ENCODE measurements at places on chromosomes 12 and 14.

DNA sequence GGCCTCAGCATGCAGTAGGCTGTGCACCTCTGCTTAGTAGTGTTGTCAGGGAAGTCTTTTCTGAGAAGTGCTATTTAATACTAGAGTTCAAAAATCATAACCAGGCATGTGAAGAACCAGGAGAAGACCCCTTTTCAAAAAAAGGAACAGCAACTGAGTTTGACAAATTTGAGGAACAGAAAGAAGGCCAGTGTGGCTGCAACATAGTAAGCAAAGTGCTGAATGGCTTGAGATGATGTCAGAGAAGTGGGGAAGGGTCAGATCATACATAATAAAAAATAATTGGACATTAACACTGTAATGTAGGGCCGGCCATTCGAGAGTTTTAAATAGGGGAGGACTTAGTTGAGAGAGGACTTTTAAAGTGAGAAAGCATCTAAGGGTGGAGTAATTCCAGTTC is 11.1 kb upstream of the CNTN1 start:
- DNase-seq: no peak

DNA sequence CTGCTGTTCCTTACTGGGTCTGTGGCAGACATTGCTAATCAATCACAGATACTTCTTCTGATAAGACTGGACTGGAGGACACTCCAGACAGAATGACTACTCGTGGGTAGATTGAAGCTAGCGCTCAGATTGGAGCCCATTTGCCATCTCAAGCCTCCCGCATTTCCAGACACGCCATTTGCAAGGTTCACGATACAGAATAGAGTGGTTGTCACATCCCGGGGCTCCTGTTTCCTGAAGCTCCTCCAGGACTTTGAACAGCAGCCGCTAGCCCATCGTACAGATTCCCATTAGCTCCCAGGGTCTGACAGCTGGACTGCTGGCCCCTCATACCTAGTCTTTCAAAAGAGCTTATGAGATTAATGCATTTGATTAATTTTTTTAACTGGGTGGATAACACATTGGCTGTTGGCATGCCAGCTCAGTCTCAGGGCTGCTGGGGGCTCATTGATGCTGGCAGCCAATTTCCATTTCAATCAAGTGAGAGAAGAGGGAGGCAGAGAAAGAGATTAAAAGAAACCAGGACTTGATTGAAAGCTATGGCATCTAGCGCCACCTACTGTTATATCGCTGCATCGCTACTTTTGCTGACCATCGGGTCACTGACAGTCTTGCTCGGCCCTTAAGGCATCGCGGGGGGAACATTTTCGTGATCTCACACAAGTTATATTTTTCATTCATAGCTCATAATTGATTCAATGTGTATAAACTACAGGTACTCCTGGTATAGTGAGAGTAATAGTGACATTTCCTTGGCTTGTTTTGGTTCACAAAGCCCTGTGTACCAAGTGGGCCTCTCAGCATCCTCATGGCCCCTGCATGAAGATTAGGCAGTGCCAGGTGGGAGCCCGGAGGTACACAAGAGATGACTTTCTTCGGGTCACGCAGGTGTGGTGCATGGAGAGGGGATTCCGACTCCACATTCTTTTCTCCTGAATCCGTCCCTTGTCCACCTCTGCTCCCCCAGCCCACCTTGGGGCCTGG is 78.6 kb downstream of the CCDC60 start:
- peak; percentile 19 for DNase-seq

GRCh38 chr12:26378711-26379110 is 183.3 kb downstream of the SSPN start:
- no peak for DNase-seq

DNA sequence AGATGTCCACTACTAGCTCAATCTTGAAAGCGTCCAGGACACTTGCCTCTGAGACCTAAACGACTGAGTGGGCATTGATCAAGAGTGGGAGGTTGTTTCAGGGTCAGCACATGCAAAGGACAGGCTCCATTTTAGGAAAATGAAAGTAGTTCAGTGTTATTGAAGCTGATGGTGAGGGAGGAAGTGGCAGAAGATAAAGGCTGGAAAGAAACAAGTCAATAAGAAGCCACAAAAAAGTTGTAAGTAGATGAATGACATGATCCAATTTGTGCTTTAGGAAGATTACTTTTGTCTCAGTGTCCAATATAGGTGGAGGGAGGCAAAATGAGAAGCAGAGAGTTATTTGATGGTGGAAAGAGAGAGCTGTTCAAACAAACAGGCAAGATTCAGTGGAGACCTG is 22.0 kb downstream of the GPR65 start:
- DNase-seq: no peak

DNA sequence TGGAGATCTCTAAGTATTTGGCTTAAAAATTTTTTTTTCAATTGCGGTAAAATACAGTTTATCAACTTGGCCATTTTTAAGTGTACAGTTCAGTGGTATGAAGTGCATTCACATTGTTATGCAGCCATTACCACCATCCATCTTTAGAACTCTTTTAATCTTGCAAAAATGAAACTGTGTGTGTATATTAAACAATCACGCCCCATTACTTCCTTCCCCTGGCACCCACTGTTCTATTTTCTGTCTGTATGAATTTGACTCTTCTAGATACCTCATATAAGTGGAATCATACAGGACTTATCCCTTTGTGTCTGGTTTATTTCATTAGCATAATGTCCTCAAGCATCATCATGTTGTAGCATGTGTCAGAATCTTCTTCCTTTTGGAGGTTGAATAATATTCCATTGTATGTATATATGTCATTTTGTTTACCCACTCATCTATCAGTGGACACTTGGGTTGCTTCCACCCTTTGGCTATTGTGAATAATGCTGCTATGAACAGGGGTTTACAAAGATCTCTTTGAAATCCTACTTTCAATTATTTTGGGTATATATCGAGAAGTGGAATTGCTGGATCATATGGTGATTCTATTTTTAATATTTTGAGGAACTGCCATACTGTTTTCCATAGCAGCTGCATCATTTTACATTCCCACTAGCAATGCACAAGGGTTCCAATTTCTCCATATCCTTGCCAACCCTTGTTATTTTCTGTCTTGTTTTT is 62.9 kb downstream of the SAMD4A start:
- DNase-seq: no peak

DNA sequence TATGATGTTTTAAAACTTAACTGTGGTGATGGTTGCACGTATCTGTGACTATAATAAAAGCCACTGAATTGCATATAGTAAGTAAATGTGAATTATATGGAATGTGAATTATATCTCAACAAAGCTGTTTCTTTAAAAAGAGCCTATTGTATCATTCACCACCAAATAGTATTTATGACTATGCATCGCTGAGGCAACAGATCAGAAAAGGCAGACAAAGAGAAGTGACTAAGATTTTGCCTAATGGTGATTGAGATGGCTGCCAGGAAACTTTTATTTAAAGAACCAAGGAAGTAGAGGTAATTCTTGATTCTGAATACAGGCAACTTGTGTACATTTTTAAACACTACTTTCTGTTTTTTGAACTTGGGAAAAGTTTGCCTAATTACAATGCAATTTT is 31.7 kb downstream of the DHRS7 start:
- peak; percentile 17 for DNase-seq

DNA sequence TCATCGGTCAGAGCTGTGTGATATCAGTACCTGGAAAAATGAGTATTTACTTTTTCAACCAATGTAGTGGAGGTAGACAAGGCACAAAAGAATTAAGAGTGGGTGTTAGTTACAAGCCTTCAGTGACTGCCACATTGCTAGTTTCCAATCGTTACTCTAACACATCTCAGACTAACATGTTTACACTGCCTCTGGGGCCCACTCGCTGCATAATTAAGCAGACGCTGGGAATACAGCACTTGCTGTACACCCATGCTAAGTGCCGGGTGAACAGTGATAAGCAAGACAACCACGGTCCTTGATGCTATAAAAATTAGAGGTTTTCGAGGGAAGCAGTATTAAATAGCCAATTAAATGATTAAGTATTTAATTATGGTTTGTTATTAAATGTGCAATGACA is 1147.6 kb downstream of the AACS start:
- no peak for DNase-seq

DNA sequence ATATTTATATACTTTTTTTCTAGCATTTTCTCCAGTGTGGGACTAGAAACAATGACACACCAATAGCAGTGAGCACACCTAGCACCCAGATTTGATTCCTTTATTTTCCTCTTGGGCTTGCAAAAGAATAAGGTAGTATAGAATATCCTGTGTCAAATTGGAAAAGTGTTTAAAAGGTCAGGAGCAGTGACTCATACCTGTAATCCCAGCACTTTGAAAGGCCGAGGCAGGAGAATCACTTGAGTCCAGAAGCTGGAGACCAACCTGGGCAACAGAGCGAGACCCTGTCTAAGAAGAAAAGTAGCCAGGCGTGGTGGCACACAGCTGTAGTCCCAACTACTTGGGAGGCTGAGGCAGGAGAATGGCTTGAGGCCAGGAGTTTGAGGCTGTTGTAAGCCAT is 53.8 kb upstream of the SGPP1 start:
- no peak for DNase-seq

DNA sequence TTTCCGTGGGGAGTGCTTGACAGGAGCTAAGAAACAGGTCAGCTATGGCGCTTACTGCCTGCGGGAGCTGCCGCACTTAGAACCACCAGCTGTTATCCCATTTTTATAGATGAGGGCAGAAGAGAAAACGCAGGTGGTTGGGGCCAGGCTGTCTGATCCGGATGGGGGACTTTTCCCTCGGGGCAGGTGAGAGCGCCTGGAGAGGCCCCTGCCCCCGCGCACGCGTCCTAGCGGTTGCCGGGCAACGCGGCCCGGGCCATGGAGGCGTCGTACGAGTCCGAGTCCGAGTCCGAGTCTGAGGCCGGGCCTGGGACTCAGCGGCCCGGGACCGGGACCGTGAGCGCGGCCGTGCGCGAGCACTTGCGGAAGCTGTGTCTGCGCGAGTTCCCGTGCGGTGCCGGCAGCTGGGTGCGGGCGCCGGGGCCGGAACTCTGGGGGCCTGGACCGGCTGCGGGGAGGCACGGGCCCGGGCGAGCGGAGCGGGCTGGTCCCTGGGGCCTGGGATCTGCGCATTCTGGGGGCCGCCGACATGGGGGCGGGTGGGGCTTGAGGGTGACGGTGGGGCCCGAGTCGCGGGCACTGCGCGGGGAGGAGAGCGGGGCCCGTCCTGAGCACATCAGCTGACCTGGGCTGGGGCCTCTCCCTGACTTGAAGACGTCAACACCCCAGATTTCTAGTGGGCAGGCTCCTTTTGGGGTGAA is at the start of gene LRRC43:
LRRC43 (plus strand) TSS at position 237 of the 701 bp plus-strand sequence; CDS start at position 259, 22 bp downstream.
- no peak for DNase-seq

DNA sequence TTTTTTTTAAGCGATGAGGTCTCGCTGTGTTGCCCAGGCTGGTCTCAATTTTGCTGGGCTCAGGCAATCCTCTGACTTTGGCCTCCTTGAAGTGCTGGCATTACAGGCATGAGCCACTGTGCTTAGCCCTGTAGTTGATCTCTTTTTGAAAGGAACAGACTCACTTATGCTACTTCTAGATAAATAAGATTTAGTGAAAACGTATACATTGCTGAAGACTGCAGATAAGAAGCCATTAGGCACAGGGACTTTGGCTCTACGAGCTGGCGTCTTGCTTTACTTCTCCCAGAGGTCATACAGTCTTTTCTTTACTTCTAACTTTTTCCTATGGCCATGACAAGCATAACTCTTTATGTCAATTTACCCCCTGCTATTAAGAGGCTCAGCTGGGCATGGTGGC is 9.4 kb downstream of the PTGR2 start:
- DNase-seq: no peak

GRCh38 chr12:15536446-15536845 is 214.1 kb downstream of the PTPRO start:
- no peak for DNase-seq

DNA sequence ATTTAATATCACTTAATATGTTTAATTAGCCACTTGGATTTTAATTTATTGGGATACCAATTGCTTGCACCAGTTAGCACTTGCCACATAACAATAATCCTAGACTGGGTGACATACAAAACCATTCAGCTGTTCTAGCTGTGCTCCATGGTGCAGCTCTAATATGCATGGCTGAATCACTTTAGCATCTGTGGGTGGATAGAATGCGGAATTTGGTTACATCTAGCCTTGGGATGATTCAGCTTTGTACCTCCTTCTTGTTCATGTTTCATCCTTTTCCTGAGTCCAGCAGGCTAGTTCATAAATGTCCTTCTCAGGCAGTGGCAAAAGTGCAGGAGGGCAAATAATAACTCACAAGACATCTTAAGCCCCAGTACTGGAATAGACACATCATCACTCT is 1263.0 kb downstream of the LRFN5 start:
- peak; percentile 21 for DNase-seq

DNA sequence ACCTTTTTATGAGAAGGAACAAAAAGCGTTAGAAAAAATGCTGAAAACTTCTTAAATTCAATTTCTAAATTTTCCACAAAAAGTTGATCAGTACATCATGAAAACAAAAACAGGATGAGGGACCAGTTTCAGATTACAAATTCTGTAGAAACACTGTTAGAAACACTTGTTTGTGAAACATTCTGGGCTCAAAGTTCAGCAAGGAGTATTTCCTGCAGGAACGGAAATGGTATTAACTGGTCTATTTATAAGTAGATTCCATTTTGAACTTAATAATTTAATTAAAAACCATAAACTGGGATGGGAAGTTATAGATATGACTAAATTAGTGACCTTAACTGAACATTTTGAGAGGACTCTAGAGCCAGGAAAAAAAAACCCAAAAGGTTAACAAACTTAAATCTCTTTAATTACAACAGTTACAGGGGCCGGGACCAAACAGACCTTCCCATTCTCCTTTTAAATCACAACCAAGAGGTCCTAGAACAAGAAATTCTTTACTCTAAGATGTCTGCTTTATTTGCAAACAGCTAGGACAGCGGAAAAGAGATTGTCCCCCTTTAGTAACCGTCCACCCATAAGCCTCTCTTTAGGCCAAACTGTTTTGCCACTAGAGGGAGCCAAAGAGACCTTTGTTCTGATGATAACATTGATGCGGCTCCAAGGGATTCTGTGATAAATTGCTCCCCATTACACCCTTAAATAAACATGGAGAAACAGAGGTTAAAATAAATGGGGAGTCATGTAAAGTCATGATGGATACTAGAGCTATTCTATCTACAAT is 69.0 kb upstream of the RERGL start:
- DNase-seq: no peak

DNA sequence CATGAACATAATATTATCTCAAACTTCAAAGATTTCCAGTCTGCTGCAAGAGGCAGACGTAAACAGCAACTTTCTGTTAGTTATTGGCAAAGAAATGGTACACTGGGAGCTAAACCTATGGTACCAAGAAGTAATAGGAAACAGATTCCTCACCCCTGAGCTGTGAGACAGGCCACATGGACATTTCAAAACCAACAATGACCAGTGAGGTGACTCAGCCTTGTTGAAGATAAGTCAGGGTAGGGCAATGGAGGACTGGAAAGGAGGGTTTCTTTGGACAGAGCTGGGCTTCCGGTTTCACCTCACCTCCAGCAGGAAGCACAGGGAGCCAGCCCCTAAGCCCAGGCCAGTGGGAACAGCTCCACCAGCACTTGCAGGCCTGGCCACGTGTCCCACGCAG is 1320.5 kb downstream of the AACS start:
- no peak for DNase-seq

GRCh38 chr12:33438851-33439586 is 600 bp downstream of the SYT10 start:
- no peak for DNase-seq

GRCh38 chr14:104634138-104634760 is 29.7 kb upstream of the TMEM179 start:
- no peak for DNase-seq
